ENCODE measurements at places on chromosomes 7 and 10. TPM values are rescaled to one million over a fixed set of nuclear protein-coding genes. Genes with fewer than 3 reads are reported as not detected.
A peak's percentile ranks its signal among the peaks of the same experiment; 100 is the strongest.

DNA sequence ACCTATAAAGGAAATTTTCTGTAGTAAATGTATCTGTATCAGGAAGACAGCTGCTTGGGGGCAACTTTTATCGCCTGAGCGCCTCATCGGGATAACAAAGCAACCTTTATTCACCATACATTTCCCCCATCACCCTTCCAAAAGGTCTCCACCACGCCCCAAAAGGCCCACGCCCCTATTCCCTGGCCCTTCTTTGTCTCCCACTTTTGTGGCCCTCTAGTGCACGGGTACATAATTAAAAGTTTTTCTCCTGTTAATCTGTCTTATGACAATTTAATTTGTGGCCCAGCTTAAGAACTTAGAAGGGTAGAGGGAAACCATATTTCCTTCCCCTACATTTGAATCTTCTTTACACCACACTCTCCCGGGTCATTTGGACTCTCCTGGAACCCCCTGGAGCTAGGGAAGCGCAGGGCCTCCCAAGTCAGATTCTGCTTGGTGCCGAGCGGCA, 625 bp downstream of the RP9 start:
- DNase-seq: no peak

DNA sequence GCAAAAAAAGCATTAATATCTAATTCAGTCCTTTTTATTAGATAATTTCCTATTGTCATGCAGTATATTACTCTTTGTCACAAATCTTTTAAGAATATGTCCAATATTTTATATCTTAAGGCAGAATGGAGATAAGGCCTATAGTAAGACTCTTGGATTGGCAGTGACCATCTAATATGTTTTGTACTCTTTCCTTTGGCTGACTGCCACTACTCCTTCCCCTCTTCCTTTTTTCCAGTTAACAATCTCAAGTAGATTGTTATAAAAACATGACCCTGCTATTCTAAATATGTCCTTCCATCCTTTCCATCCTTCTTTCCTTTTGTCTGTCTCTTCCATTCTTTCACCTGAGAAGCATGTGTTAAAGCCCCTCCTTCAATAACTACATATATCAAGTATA, 92.8 kb upstream of the TMEM168 start:
- DNase-seq: no peak

GRCh38 chr10:102776779-102777456, 33.2 kb downstream of the WBP1L start:
- peak; percentile 87 for DNase-seq

- no peak for DNase-seq
These were observed 91.1 kb downstream of the CPED1 start for GRCh38 chr7:121079425-121080169.

DNA sequence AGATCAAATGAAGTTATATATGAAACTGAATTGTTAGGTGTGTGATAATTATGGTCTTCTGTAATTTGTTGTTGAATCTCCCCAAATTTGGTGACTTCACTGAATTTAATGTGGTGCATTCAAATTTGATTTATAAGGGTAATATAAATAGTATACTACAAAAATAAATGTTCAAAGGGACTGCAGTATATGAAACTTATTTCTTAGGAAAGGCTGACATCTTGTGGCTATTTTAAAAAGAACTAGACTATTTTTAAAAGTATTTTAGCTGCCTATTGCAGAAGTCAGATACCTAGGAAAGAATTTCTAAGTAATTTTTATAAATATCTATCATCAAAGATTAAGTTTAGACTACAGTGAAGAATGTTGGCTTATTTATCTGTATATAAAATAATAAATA, 36.6 kb downstream of the ATRNL1 start:
- DNase-seq: no peak

DNA sequence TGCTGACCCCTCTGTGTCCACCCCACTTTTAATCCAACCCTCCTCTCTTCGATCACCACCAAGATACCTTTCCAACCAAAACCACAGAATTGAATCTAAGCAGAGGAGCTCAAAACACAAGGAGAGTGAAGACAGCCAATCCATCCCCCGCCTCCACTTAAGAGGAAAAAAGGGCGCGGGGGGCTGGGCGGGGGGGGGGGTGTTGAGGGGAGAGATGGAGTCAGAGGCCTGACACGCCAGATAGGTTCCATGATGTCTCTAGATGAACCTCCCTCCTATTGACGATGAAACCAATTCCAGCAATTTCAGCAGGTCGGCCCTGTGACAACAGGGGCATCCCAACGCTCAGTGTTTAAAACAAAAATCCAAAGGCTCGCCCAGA, 1.3 kb downstream of the SORBS1 start:
- no peak for DNase-seq

DNA sequence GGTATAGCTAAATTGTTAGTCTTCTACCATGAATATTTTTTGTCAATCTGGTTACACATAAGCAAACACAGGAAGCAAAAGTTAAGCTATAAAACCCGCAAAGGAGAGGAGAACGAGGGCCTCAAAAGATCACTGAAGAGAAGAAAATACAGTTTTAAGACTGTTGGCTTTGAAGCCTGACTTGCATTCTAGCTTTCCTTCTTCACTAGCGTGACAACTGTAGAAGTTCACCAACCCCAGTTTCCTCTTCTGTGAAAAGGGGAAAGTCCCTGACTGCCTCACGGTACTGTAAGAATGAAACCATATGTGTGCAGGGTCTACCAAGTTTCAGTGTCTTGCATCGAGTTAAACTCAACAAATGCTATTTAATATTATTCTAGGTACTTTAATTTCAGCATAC, 7.5 kb upstream of the LRRN3 start:
- no peak for DNase-seq

- DNase-seq: no peak
These were observed 47.2 kb downstream of the GSAP start for GRCh38 chr7:77368974-77369373.

DNA sequence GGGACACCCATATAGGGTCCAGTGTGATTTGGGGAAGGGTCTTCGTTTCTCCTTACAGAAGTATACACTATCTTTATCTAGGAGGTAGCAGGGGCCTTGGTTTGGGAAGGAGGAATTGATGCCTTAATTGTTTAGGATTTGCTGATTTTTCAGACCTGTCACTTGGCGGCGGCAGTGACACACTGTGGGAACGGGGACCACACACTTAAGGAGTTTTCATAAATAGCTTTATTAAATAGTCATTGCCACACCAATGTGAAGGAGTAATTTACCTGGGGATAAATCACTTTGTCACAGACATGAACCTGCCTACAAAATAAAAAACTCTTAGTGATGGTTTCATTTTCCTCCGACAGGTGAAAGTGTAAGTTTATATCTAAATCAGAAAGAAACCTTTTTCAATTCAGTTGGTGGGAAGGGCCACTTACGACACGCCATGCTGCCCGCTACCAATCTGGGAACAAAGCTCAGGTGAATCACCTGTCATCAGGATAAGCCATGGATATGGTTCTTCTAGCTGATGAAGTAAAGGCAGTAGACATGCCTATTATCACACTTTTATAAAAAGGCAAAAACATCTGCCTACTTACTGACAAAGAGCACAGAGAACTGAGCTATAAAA, 12.3 kb upstream of the ENO4 start:
- no peak for DNase-seq

DNA sequence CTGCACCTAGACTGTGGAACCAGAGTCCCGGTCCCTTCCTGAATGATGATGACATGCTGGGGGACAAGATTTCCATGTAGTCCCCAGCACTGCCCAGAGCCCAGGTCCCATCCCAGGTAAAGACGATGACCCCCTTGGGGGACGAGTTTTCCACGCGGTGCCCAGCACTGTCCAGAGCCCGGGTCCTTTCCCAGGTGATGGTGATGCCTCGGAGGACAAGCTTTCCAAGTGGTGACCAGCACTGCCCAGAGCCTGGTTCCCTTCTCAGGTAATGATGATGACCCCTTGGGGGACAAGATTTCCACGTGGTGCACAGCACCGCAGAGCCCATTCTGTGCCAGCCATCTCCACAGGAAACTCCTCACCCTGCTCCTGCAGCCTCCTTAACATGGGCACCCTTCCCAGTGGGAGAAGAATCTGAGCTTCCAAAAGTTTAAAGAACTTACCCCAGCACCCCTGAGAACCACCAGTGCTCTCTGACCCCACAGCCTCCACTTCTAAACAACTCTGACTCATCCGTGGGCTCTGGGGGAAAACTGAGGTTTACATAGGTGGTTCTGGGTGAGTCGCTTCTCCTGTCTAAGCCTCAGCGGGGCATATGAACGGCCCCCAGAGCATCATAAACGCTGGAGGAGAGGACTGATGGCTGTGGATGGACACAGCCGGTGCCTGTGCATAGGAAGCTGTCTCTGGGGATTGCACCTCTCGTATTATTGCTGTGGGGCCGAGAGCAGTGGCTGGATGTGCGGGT, 233.2 kb downstream of the TCERG1L start:
- no peak for DNase-seq

- DNase-seq: no peak
These were observed 142.4 kb downstream of the LRRC4 start for GRCh38 chr7:127888825-127889224.

GRCh38 chr10:5467207-5467535, 32.2 kb downstream of the CALML5 start:
- DNase-seq: no peak

GRCh38 chr7:92698237-92698841, 108.1 kb upstream of the FAM133B start:
- DNase-seq: peak; percentile 39

DNA sequence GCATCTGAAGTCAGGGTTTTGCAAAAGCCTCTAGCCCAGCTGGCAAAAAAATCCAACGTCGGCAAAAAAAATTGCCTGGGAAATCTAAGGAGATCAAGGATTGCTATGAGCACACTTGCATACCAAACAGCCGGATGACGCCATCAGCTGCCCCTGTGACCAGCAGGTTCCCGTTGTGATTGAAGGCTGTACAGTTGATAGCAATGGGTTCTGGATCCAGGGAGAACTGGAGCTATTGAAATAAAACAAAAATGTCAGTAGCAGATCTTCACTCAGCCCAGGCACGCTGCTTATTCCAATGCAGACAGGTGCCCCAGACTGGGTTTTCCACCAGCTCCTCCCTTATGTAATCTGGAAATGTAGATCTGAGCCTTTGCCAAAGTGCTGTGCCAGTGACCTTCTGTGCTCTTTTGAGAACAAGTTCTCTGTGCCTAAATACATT, 18.7 kb upstream of the CYREN start:
- DNase-seq: no peak

Gene LDB3
- polyA plus RNA-seq: 1,223 TPM

Gene CLDN3
- not detected for polyA plus RNA-seq

Gene MIOS
- polyA plus RNA-seq: 9.4 TPM

Gene CD36
- polyA plus RNA-seq: 570 TPM

Gene LOXL4
- polyA plus RNA-seq: 0.77 TPM

Gene TYSND1
- 3.9 TPM for polyA plus RNA-seq

Gene NRG3
- polyA plus RNA-seq: 0.23 TPM

Gene UPP1
- polyA plus RNA-seq: 17.3 TPM

All from right cardiac atrium (tissue), 5 donors.